ENCODE measurements at places on chromosomes 3 and 15. TPM values are rescaled to one million over a fixed set of nuclear protein-coding genes. Genes with fewer than 3 reads are reported as not detected.

Gene DUOX2
- 0.02 TPM for total RNA-seq

Gene KNG1
- not detected for total RNA-seq

GRCh38 chr3:71152892-71153265 is 430.6 kb downstream of the FOXP1 start:
- no peak for DNase-seq

GRCh38 chr3:149809699-149810098 is 3.3 kb upstream of the RNF13 start:
- DNase-seq, result no peak

Gene CCDC191
- total RNA-seq, result 3.5 TPM

Gene IL20RB
- total RNA-seq, result 0.97 TPM

DNA sequence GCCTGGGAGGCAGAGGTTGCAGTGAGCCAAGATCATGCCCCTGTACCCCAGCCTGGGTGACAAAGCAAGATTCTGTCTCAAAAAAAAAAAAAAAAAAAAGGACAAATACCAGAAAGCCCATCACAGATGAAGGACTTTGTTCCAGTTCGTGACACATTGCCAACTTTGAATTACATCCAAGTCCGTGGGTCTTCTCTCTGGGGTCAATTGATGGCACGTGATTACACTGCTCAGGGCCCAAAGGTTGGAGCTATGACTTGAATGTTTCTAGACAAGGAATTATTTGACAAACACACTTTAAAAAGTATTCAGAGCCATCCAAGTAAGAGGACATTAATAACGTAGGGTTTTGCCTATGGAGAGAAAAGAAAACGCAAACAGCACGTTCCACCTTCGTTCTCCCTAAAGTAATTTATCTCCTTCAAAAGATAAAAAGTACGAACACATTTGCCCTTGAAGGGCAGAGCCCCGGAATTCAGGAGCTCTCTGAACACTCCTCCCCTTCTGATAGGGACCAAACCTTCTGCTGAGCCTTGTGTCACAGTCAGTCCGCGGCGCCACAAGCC is 31.3 kb upstream of the ST3GAL6 start:
- DNase-seq, result no peak

DNA sequence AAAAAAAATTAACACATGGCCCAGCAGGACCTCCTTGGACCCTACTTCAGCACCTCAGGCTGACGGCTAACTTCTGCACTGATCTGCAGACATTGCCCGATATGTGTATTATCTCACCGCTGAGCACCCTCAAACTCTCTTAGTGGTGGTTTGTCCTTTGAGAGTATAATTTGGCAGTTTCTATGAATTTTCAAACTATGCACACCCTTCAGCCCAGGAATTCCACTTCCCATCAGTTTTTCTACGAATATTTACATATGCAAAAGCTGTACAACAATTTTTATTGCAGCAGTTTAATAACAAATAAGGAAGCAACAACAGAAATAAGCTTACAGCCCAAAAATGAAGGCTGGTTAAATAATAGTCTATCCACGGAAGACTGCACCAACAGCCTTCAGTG is 44.6 kb downstream of the HES1 start:
- no peak for DNase-seq

DNA sequence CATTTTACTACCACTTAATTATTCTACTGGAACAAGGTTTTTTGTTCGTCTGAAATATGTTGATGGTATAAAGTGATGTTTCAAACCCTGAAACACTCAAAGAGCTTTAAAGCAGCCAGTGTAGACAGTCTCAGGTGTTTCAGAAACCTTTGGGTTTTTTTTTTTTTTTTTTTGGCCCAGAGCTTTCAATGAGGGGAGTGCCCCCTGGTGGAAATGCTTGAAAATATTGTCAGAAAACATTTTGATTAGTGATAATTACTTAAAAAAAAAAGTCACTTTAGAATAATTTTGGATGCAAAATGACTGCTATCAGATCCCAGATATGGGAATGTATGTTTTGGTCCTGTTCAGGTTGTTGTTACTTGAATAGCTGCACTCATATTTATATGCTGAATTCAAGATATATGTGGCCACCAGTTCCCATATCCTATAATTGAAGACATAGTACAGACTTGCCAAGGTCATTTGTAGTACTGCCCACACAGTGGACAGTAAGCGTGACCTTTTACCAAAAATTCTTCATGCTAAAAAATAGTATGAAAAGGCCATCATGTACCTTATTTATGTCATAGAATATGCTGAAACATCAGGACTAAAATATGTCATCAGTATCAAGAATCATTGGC is 35.9 kb downstream of the SATB1 start:
- DNase-seq, result no peak

DNA sequence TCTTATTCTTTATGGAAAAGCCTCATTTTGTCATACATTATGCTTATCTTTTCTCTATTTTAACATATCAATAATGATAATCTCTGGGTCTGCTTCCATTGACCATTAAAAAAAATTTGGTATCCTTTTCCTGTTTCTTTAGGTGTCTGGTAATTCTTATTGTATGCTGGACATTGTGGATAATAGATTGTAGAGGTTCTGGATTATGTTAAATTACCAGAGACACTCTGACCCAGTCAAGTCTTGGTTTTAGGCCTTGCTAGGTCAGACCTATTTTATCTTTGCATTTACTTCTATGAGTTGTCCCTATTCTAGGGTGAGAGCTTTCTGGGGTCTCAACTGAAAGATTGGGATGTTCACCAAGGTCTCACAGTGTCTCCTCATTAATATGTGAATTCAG is 9.3 kb downstream of the MOBP start:
- DNase-seq, result no peak

GRCh38 chr3:156388497-156389448 is 166.1 kb downstream of the SSR3 start:
- no peak for DNase-seq

DNA sequence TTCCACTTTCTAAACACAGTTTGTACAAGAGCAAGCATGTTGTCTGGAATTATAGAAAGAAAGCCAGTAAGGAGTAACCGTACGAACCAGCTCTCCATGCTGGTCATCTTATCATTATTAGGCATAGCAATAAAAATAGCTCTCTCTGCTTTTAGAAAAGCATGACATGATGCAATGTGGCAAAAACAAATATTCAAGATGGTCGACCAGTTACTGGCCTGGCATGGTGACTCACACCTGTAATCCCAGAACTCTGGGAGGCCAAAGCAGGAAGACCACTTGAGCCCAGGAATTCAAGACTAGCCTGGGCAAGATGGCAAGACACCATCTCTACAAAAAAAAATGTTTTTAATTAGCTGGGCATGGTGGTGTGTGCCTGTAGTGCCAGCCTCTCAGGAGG is 2.6 kb upstream of the MAP4 start:
- no peak for DNase-seq

Gene CYP1A2
- not detected for total RNA-seq

Gene SLC6A20
- total RNA-seq, result not detected

- no peak for DNase-seq
Measured at GRCh38 chr3:11810276-11810675, 36.4 kb downstream of the TAMM41 start.

GRCh38 chr3:105328338-105328730 is 38.4 kb upstream of the ALCAM start:
- no peak for DNase-seq

- no peak for DNase-seq
Measured at GRCh38 chr3:46110701-46111493, 83.6 kb upstream of the XCR1 start.

DNA sequence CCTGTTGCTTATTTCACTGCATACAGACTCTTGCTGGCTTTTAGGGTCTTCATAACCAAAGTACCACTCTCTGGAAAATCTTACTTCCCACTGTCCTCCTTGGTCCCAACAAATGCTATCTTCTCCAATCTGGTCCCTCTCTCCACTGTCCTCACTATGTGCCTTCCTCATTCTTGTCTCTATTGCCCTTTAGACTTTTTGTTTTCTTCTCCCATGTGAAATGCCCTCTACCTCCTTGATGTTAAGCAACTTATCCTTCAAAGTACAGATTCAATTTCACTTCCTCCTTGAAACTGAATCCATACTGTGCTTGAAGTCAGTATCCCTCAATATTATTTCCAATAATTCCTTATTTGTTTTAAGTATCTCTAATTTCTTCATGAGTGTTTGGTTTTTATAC is 60.8 kb downstream of the CGGBP1 start:
- DNase-seq, result no peak
